ENCODE measurements at places on chromosomes 5 and 9.

DNA sequence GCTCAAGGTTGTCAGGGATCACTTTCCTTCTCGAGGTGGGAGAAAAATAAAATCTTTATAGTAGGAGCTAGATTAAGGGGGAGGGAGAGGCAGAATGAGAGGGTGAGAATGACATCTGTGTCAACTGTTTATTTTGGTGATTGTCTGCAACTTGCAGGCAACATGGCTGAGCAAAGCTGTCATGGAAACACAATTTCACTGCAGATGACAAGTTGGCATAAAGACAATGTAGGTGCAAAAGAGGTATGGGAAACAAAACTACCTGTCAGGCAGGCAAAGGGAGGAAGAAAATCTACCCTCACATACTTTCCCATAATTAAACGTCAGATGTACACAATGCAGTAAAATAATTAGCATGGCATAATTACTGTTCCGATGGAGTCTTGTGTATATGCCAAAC, 167.4 kb downstream of the SLIT3 start:
- no peak for DNase-seq

DNA sequence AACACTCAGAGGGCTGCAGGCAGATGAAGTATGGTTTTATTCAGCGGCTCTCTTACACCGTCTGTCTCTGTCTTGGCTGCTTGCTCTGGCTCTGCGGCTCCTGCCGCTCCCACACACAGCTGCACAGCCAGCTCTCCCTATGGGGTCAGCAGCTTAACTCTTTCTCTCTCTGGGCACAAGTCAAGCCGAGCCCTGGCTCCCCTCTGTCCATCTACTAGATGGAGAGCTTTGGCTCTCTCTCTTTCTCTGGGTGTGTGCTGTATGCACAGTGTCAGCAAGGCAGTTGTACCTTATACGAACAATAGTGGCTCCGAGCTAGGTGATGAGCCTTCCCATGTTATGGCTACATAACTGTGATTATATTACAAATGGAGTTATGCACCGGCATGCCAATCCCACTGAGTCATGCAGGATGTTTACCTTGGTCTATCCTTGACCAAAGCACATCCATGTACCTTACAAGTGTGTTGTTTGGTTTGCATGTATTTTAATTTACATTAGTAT, 19.3 kb upstream of the PPP2CA start:
- no peak for DNase-seq

GRCh38 chr5:58718269-58718978, 135.5 kb downstream of the RAB3C start:
- DNase-seq, result no peak

DNA sequence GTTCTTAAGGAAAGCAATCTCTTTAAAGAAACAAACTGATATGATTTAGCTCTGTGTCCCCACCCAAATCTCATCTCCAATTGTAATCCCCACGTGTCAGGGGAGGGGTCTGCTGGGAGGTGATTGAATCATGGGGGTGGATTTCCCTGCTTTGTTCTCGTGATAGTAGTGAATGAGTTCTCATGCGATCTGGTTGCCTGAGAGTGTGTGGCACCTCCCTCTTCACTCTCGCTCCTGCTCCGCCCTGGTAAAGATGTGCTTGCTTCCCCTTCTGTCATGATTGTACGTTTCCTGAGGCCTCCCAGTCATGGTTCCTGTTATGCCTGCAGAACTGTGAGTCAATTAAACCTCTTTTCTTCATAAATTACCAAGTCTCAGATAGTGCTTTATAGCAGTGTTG, 412.7 kb upstream of the SMC2 start:
- DNase-seq, result no peak

DNA sequence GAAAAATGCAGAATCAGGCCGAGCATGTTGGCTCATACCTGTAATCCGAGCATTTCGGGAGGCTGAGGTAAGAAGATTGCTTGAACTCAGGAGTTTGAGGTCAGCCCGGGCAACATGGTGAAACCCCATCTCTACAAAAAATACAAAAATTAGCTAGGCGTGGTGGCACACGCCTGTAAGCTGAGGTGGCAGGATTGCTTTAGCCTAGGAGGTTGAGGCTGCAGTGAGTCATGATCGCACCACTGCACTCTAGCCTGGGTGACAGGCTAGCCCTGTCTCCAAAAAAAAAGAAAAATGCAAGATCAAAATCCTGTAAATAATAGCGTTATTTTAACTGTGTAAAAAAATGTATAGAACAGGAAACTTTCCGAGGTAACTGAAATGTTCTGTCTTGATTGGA, 39.4 kb downstream of the RNF44 start:
- DNase-seq, result no peak

- no peak for DNase-seq
These were observed 1585.6 kb downstream of the EFNA5 start for GRCh38 chr5:106085136-106085535.

Measured in T-helper 1 cell (primary cell).